ENCODE measurements at places on chromosomes 12 and 14.

GRCh38 chr12:79558924-79559469 lies 131.8 kb downstream of the PAWR start:
- no peak for DNase-seq

GRCh38 chr14:21712036-21712435 lies 38.4 kb upstream of the OR4E1 start:
- DNase-seq, result no peak

DNA sequence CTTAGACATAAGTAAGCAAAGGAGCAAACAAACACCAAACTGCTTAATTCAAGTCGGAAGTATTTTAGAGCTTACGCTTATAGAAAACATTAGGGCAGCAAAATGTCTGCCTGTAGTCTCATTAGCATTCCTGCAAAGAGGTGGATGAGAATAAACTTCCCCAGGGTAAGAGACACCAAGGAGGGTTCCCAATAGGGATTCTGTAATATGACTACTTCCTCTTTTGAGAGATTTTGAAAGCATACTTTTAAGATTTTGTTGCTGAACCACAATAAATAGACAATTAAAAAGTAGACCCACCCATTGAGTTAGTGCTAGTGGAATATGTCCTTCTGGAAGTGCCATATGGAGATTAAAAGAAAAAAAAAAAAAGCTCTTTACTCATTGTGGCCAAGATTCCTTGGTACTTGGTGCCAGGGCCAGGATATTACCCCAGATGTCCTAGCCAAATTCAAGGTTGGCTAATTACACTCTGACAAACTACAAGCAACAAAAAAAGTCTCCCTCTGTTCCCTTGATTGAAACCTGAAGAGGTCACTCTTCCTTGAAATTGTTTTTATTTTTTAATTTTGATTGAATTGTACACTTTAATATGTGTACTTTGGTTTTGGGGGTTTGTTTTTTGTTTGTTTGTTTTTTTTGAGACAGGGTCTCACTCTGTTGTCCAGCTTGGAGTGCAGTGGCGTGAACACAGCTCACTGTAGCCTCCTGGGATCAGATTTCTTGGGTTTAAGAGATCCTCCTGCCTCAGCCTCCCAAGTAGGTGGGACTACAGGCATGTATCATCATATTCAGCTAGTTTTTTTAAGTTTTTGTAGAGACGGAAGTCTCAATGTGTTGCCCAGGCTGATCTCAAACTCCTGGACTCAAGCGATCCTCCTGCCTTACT lies 8.7 kb downstream of the CLIP1 start:
- DNase-seq, result no peak

DNA sequence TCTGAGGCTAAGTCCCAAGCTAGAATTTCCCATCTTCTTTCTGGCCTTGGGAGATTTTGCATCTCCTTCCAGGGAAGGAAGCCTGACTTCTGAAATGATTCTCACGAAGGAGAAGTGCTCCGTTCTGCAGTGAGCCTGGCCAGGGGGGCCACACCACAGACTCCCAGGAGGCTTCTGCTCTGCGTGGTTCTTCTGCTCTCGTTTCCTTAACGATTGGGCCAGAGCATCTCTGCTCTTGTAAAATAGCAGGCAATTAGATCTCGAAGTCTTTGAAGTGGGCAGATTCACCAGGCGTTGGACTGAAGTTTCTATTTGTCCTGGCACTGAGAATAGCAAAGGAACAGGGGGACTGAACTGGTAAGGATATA lies 6.7 kb upstream of the BATF start:
- DNase-seq, result no peak

DNA sequence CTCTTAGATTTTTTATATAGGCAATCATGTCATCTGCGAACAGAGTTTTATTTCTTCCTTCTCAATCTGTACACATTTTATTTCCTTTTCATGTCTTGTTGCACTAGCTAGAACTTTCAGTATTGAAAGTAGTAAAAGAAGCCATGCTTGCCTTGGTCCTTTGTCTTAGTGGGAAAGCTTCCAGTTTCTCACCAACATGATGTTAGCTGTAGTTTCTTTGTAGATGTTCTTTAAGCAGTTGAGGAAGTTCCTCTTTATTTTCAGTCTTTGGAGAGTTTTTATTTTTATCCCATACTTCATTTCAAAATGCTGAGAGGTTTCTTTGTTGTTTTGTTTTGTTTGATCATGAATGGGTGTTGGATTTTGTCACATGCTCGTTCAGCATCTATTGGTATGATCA lies 12.7 kb upstream of the RIMKLB start:
- no peak for DNase-seq

DNA sequence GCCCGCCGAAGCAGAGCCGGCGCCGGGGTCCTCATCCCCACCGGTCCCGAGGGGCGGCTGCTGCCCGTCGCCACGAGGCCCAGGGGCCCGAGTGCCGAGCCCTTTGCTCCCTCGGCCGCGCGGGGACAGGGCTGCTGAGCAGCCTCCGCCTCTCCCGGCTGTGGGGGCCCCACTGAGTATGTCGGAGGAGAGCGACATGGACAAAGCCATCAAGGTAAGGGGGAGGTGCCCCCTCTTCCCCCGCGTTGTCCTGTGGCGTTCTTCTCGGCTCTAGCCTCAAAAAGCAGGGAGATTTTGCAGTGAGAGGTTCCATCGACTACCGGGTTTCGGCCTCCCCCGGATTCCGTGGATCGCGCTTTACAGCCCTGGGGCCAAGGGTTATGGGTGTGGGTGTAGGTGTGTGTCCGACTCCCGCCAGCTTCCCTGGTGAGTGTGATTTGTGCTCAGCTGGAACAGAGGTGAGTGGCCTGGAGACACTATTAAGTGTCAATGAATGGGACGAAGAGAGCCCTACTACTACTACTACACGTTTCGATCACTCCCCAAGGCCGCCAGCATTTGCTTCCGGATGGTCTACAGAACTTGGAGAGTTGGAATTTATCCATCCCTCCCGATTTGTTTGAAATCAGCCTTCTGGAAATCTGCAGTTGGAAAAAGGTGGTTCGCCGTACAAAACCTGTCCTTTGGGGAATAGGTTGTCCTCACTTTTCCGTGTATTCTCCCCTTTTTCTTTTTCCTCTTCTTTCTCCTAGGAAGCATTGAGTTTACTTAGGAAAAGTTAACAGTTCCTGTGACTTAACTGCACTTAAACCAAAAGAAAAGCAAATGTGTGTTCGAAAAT lies 748 bp downstream of the MAPKAPK5 start:
- DNase-seq, result no peak

- no peak for DNase-seq
These were observed 197.4 kb upstream of the PRMT8 start for GRCh38 chr12:3293446-3294161.

DNA sequence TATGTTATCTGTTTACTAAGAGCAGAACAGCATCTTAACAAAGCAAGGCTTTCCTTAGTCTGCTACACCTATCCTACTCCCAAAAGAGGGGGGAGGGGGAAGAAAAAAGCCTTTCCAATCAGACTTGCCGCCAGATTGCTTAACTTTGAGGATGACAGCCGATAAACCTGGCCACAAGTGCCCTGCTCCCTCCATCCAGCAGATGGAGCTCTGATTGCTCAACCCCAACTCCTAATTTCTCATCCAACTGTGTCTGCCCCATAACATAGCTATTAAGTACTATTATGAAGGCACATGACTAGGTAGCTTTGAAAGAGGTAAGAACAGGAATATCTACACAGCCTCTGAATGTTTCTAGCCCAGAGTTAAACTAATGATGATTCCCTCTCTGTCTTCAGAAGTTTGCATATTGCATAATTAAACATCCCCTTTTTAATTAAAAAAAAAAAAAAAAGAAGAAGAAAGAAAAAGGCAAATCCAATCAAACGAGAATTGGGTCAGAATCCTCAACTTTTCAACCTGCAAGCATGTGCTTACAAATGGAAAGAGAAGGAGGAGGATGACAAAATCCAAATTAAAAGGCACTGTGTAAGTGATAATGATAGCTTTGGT lies 247.4 kb downstream of the GALC start:
- no peak for DNase-seq

GRCh38 chr12:93784339-93785086 lies 107.3 kb downstream of the CRADD start:
- DNase-seq, result no peak

Measured in right kidney (tissue), 9 donors.